ENCODE measurements at places on chromosomes 4 and X.

DNA sequence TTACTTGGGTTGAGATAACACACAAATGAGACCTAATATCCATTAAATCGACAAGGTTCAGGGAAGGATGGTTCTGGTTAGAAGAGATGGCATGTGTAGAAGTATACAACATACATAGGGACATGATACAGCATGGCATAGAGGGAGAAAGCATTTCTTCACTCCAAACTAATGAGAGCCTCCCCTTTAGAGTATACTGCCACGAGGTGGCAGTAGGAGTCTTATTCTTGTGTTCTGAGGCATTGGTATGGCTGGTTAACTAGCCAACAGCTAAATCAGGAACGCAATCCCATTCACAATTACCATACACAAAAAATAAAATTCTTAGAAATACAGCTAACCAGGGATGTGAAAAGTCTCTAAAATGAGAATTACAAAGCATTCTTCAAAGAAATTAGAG, 29.1 kb upstream of the TRO start:
- no peak for DNase-seq

DNA sequence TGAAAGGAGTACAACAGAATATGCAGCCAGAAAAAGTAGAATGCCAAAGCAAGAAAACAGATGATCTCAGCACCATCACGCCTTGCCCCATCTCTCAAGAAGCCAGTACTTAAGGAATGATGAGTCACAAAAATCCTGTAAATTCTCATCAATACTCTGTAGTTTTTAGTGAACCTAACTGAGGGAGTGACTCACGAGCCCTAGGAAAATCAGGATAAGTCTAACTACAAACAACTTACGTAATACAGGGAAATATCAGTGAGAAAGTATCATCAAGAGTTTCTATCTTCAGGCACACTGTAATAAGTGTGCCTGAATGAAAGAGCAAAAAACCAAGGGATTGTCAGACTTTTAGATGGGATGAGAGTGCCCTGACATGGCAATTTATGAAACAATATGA, 644.4 kb downstream of the STPG2 start:
- no peak for DNase-seq

DNA sequence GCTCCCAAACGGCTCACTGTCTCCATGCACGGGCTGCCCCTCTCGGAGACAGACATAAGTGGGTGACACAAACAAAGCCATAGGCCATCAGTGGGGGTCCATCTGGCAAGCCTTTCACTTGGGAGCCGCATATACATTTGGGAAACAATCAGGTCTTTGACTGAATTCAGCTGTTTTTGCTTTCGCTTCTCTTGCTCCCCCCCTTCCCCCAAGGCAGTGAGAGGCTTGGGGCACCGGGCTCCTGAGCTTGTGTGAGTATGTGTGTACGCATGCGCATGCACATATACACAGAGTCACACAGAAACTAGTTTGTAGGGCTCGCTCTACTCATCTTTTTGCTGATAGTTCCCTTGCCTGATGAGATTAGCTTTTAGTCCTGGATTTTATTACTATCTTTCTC, 284.4 kb downstream of the AFF2 start:
- no peak for DNase-seq

DNA sequence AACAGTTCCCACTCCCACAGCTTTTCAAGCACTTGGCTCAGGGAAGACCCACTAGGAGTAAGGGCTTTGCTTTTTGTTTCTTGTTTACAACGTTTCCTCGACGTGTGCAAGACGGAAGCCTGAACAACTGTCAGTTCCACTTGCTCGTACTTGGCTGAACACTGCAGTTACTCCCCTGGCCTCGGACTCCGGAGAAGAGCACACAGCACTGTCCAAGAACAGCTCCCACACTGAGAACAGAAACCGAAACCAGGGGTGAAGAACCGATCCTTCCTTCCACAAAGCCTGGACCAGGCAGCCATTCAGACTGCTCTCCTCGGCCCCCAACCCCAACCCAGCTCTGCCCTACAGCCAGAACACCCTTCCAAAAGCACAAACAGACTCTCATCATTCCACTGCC, 25.5 kb downstream of the IRF2 start:
- no peak for DNase-seq

- DNase-seq, result no peak
These were observed 11.9 kb upstream of the KIT start for GRCh38 chr4:54645830-54646229.

- DNase-seq, result no peak
These were observed 772.7 kb downstream of the STPG2 start for GRCh38 chr4:97370568-97370967.

DNA sequence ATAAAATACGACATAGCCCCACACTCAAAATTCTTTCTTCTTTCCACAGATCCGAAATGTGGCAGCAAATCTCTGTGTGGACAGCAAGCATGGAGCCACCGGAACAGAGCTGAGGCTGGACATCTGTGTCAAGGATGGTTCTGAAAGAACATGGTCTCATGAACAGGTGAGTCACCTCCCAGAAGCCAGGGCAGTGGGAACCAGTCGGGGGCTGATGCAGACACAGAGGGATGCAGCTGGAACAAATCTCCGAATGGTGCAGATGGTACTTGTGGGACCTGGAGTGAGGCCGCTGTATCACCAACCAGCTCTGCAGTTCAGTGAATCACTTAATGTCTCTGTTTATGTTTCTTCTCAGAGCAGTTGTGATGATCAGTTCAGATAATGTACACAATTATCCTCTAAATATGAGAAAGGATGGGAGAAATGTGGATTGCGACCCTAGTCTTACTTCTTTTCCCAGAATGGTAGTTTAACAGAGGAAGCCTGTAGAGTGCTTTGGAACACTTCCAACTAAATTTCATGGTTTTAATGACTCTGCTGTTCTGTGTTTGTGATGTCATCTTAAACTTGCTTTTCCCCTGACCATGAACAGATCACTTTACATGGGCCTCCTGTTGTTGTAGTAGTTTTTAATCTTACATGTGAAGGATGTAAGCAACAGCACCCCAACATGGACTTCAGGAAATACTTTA, 159.3 kb upstream of the GALNT7 start:
- DNase-seq, result no peak
